Fibroblast of skin of right biceps (primary cell): ENCODE measurements at places on chromosomes 3 and 15.

GRCh38 chr3:45082142-45082538 is 56.0 kb downstream of the CLEC3B start:
- no peak for DNase-seq

DNA sequence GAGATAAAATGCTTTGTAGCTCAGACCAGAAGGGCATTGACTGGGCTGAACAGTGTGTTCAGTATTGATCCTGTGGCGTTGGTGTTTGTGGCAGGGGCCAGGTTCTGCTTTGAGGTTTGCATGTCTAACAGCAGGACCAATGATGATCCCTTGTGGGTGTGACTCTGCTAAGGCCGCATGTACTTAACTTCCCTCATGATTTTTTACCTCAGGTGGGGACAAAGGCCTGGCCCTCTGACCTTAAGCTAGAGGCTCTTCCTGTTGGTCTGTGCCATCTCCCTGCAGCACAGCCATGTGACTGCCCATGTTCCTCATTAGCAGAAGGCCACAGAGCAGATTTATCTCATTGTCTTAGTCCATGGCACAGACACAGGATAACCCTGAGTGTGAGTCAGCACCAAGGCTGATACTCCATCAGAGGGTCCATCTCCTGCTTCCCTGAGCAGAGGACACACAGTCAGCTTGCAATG is 34.3 kb upstream of the BSN start:
- DNase-seq: no peak

- peak; percentile 74 for DNase-seq
Observed at GRCh38 chr3:5162102-5162501, 25.4 kb upstream of the EDEM1 start.

GRCh38 chr3:9311228-9311627 is 51.6 kb upstream of the THUMPD3 start:
- no peak for DNase-seq

DNA sequence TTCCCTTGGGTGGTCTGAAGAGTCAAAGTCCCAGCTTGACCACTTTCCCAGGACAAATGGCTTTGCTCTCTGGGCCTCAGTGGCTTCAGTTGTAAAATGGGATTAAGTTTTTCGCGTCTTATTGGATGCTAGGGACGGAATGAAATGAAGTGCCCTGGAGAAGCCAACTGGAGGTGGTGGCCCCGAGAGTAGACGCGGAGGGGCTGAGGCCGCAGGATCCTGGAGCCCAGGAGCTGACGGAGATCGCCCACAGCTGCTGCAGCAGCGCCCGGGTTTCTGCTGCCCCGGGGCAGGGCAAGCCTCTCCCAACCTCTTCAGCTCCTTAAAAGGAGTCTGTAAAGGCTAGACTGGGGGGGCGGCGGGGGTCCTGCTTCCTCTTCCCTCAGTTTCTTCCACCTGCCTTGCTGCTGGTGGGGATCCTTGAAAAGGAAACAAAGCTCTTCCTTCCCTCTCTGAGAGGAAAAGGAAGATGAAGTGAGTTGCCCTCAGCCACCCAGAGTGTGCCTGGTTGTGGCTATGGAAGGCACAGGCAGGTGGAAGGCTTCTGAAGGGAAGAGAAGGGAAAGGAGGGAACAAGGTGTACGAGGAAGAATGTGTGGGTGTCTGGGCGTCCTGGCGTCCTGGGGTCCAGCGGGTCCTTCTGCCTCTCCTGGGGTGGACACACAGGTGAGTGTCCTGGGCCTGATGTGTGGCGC is 967 bp upstream of the BNC1 start:
- DNase-seq: no peak

DNA sequence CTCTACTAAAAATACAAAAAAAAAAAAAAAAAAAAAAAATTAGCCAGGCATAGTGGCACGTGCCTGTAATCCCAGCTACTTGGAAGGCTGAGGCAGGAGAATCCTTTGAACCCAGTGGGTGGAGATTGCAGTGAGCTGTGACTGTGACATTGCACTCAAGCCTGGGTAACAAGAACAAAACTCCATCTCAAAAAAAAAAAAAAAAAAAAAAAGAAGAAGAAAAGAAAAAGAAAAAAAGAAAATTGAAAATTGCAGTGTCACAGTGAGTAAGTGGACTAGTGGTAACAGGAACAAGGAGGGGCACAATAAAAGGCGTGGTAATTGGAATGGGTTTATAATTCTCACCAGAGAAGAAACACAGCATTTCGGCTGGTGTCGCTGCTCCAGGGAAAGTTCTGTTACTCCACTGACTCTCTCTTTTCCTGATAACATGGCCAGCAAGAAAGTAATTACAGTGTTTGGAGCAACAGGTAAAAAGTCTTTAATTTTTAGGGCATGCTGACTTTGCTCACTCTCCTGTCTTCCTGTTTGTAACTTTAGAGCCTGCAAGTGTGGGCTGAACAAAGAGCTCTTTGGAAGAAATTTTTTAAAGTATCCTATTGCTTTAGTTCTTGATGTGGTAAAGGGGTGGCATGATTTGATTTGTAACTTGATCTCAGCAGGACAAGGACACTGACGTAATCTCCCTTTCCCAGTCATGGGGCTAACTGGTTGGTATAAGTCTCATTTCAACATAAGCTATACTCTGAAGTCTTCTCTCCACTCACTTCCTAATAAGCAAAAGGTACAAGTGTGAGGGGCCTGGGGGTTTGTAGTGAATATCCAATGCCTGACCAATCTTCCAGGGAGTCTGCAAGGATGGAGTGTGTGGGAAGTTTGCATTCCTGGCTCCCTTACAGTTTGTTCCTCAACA is 22.1 kb upstream of the TRA2B start:
- DNase-seq: peak; percentile 57

DNA sequence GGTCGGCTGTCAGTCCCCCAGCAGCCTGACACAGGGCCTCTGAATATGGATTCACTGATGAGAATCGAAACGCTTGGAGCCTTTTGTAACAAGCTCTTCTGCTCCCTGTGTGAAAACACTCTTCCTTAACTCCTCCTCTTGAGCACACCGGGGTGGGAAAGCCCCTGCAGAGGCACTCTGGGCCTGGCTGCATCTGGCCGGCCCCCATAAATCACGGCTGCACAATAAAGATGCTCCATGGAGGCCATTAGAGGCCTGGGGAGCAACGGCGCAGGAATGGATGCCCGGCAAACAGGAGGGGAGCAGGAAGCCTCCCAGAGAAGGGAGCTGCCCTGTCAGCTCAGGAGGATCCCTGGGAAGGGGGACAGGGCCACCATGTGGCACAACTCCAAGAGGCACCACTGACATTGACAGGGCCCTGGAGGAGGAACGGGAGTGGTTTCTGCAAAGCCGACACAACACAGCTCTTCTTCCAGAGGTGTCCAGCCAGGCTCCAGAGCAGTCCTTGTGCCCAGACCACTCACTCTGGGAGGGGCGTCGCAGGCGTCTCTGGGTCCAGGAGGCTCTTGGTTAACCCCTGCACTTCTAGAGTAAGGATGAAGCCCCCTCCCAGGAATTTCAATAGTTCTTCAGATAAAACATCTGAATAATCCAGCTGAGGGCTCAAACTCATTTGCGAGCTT is 509.3 kb upstream of the PPP2R3A start:
- no peak for DNase-seq

- no peak for DNase-seq
Observed at GRCh38 chr15:48875241-48875960, 2.5 kb upstream of the EID1 start.

DNA sequence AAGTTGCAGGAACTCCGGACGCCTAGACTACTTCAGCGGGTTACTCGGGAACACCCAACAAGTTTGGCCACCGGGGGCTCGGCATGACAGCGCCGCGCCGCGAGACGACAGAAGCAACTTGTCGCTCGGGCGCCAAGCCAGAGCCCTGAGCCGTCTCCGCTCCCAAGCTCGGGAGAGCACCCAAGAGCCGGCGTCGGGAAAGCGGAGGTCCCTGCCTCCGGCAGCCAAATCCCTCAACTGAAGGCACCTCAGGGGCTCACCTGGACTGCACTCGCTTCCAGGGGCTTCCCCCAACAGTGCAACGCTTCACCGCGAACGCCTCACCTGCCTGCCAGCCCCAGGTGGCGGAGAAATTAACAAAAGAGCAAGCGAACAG is 640 bp downstream of the MB21D2 start:
- peak; percentile 77 for DNase-seq

- no peak for DNase-seq
Observed at GRCh38 chr15:66089049-66089448, 164.5 kb downstream of the MEGF11 start.

DNA sequence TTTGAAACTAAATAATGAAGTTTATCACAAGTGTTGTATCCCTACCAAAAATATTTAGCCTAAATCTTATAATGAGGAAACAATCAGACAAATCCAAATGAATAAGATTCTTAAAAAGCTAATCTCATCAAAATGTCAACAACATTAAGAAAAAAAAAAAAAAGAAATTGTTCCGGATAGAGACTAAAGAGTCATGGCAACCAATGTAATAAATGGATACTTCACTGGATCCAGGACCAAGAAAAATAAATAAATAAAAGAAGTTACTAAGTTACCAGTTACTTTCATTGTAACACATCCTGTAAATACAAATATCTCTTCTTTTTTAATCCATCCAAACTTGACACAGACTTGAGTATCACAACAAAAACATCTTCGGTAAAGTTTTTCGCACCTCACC is 607 bp downstream of the MRPL47 start:
- no peak for DNase-seq

DNA sequence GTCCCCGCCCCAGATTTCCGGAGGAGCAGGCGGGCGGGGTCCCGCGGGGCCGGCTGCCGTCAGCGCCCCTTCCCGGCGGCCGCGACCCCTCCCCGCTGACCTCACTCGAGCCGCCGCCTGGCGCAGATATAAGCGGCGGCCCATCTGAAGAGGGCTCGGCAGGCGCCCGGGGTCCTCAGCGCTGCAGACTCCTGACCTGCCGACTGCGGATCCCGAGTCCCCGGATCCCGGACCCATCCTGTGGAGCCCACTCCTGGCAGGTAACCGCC is at the start of gene TRH:
TRH (plus strand) TSS at position 157 of the 269 bp plus-strand sequence. CDS start 1,097 bp downstream, outside the sequence.
- no peak for DNase-seq

DNA sequence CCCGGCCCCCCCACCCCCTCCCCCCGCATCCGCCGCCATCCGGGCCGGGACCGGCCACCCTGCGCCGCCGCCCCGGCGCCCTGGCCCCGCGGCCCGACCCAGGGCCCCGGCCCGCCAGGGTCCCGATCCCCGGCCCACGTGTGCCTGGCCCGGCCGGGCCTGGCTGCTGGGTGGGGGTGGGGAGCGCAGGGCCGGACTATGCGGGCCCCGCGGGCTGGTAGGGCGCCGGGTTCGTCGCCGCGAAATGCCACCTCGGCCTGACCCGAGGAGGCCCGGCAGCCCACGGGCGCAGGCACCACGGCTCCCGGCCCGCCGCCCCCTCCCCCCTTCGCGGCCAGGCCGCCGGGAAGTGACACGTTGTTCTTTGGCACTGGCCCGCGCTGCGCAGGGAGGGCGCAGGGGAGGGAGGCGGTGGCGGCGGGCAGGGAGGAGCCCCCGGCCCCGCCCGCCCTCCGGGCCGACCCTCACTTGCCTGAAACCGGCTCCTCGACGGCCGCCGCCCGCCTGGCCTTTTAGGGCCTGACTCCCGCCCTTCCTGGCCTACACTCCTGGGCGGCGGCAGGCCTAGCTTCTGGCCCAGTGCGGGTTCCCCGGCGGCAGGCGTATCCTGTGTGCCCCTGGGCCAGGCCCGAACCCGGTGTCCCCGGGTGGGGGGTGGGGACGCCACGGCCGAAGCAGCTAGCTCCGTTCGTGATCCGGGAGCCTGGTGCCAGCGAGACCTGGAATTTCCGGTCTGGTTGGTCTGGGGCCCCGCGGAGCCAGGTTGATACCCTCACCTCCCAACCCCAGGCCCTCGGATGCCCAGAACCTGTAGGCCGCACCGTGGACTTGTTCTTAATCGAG is 515 bp downstream of the EIF4G1 start:
- DNase-seq: peak; percentile 87

DNA sequence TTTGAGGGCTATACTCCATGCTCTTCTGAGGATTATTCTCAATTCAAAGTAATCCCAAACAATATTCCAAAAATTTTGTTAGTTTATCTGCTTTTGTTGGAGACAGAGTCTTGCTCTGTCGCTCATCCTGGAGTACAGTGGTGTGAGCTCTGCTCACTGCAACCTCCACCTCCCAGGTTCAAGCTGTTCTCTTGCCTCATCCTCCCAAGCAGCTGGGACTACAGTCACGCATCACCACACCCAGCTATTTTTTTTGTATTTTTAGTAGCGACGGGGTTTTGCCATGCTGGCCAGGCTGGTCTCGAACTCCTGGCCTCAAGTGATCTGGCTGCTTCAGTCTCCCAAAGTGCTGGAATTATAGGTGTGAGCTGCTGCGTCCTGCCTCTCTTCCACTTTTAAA is 39.1 kb downstream of the MEF2A start:
- no peak for DNase-seq

- DNase-seq: no peak
Observed at GRCh38 chr3:69443457-69443920, 57.6 kb upstream of the FRMD4B start.

DNA sequence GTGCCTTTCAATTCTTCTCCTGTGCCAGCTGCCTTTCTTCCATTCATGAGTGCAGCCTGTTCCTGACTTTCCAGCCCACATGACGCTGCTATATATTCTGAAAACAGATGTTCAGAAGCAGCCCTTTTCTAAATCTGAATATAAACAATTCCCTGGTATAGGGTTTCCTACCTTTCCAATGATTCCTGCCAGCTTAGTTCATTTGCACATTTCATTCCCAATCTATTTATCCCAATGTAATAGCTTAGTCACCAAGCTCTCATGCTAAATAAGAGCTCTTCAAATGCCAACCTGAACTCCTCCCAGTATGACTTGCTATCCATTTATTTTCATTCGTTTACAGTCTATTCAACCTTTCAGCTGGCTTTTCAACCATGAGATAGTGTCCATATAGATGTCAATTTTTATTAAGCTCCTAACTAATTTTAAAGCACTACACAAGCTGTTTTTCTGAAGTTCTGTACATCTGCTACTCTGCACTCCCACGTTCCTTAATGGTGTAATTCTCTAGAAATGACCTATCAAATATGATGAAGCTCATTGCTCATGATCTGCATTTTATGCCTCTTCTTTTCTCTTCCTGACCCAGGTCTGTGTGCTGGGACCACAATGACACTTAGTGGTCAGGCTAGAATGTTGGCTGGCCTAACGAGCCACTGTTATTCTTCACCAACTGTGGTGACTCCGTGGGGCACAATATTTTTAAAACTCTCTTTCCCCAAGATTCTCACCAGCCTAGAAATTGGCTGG is 605.0 kb upstream of the TBL1XR1 start:
- DNase-seq: peak; percentile 49

DNA sequence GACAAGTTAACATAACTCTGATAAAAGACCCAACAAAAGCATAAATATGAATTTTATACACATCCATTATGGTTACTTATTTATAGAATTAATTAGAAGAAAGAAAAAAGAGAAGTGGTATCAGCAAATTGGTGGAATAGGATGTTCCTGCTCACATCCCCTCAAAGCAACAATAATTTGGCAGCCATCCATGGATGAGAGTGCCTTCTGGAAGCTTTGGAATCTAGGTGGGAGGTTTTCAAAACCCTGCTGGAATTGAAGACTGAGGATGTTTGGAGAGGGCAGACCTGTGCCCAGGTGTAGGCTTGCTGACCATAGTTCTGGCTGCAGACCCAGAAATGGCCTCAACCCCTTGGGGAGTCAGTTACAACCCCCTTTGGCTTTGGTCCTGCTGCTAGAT is 91.2 kb downstream of the EDEM1 start:
- DNase-seq: peak; percentile 53
